ENCODE measurements at places on chromosomes 2 and 18.

DNA sequence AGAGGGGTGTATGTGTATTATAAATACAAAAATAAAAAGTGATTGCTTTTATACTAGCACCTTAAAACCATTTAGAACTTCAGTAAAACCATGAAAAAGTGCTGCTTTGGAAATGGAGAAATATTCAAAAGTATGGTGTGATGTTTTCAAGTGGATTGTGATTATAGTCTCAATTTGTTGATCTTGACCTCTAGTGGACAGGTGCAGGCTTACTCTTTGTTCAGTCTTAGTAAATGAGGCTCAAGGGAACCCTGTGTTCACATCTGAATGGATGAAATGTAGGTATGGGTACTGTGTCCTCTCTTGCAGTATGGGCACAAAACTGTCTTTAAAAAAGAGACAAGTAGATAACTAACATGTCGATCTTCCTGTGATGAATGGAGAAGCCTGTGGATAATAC, 145.8 kb downstream of the MCFD2 start:
- DNase-seq: no peak

- no peak for DNase-seq
These were observed 13.8 kb downstream of the MAPK4 start for GRCh38 chr18:50573679-50574078.

- no peak for DNase-seq
These were observed 75.1 kb downstream of the POLE4 start for GRCh38 chr2:75033516-75033915.

GRCh38 chr2:8644605-8645175, 37.2 kb upstream of the ID2 start:
- DNase-seq: no peak

- no peak for DNase-seq
These were observed 36.4 kb downstream of the CTIF start for GRCh38 chr18:48575301-48575657.

DNA sequence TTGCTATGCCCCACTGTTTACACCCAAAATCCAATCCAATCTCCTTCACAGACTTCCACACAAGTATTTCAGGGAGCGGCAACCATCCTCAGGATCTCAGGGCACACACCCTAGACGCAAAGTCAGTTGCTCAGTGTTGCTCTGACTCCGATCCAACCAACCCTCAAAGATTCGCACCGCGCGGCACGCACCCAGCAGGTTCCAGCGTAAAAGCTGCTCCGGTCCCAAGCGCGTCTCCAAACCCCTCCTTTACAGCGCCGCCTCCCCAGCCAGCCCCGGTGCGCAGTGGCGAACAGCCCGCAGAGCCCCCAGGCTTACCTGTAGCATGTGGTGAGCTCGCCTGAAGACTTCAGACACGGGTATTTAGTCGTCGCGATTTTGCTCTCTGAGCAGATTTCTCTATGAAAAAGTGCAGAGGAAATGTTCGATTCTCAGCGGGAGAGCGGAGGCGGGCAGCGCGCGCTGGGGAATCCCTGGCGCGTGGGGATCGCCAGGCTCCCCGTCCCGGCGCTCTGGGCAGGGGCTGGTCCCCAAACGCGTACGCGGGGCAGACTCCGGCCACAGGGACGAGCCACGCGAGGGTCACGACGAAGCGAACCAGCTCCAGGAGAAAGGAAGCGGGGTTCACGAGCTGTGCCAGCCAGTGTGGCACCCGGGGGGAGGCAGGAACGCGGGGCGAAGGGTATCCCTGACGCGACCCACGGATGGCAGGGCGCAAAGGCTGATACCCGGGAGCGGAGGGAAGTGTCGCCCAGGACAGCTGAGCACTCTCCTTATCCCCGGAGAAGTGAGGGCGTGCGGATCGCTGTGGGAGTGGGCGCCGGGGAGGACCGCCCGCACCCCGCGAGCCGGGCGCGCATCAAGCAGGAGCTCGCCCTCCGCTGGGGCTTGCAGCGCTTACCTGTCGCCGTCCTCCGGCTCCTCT, 650 bp downstream of the CCBE1 start:
- peak; percentile 62 for DNase-seq

- DNase-seq: peak; percentile 51
These were observed 64.0 kb downstream of the WDR7 start for GRCh38 chr18:56715121-56715520.

DNA sequence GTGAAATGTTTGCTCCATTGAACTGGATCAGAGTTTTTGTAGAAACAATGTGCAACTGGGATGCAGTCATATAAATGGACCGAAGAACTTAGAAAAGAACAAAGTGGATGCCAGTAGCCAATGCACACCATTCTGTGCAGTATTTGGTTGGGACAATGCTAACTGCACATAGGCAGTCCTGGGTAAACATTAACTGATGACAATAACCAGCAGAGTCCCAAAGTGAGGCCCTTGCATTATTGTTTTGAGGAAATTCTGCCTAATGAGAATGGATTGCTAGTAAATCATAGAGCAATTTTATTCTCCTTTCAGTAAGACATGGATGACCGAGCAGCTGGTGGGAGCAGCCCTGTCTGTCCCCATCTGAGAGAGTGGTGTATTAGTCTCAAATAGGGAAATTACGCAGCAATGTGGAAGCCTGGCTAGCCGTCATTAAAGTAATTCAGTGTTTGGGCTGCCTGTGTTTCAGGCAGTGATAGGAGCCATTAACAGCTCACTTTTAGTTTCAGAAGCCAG, 94.9 kb downstream of the KCTD1 start:
- no peak for DNase-seq

DNA sequence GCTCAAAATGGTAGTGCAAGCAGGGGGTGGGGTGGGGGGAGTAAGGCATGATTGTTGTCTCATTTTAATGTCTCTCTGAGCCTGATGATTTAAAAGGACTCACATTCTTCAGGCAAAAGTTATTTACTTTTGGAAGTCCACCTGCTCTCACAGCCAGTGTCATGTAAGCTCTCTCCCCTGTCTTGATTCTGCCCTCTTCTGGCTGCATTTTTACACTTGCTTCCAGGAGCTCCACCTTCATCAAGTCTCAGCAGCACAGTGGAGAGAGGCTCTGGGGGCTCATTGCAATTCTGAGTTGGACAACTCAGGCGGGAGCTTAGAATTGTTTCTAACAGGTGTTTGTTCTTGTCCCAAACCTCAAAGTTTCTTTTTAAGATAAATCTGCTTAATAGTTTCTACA, 39.2 kb downstream of the GNAL start:
- no peak for DNase-seq

DNA sequence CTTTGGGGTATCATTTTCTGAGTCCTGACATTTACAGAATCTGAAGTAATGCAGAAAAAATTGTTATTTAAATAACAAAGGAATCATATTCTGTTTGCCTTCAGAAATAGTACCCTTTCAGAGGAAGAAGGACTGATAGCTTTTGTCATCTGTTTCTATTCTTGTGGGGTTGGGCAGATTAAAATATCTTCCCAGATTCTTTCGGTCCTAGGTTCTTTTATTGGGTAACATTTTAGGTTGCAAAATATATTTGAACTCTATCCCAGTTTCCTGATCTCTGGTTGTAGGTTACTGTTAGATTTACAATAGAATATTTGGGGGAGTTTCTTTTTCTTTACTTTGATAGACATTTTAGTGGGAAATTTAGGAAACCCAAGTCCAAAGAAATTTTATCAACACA, 550.5 kb downstream of the SPAG16 start:
- no peak for DNase-seq

DNA sequence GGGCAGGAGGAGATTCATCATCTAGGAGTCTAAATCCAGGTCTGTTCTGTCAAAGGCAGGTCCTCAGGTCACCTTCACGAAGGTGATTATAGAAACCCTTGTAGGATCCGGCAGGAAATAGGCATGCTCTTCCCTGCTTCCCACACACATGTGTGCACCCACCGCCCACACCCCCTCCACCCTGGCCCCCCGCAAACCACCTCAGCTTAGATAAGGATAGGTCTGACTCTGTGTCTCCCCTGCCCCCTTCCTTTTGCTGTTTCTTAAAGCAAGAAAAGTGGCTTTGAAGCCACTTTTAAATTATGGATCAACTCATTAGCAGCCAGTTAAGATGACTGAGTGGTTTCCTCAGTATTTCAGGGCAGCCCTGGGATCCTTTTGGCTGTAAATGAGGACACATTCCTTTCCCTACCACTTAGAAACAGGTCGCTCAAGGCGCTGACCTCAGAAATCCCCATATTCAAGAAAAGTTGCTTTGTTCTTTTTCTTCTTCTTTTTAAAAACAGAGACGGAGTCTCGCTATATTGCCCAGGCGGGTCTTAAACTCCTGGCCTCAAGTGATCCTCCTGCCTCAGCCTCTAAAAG, 14.5 kb upstream of the CIB4 start:
- DNase-seq: no peak

DNA sequence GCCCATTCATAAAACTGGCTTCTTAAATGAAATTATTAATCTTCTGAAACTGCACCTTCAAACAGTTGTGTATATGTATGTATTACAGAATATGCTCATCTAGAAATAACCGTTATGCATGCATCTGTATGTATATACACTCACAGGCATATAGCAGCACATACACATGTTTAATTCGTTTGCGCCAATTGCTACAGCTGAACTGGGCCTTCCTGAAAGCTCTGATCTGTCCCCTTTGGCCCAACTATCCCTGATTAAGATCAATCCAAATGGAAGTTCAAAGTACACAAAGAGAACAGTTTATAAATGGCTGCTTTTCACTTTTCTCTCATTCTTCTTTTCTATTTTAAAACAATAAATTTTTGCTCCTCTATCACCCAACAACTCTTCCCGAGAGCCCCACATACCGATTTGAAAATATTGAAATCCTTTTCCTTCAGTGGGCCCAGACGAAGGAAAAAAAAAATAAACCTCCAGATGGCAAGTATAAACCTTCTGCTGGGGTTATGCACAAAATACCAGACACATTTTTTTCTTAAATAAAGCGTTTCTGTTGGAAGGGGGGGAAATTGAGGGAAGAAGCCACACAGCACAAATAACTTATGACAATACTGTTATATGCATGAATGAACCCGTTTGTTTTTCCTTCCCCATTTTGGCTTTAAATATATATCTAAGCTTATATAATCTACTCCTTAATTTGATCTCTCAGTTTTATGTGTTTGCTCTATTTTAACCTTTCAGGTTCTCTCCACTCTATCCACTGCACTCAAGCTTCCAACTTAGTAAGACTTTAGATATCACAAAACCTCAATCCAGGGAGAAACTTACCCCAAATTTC, 267.3 kb downstream of the TCF4 start:
- peak; percentile 55 for DNase-seq

DNA sequence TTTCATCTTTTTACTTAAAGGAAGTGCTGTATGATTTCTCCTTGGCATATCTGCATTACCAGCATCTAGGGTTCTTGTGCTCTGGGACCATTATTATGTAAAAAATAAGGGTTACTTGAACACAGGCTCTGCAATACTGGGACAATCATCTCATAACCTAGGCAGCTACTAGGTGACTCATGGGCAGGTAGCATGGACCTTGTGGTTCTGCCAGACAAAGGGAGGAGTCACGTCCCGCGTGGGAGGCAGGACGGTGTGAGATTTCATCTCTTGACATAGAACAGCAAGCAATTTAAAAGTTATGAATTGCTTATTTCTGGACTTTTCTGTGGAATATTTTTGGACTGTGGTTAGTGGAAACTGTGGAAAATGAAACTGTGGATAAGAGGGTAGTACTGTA, 34.1 kb downstream of the ASAP2 start:
- DNase-seq: no peak

DNA sequence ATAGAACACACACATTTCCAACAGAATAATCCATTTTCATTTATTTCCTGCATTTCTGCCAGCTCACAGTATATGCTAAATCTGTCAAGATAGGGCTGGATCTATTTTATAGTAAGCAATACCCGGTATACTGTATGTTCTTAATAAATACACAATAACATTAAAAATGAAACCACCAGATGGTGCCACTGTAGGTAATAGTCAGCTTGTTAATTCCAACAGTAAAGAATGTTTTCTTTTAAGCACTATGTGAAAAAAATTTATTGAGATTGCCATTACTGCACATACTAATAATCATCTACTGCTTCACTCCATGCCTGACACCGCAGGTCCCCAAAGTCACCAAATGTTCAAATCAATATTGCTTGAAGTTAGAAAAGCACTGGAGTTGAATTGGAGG, 131.5 kb upstream of the PGAP1 start:
- no peak for DNase-seq

DNA sequence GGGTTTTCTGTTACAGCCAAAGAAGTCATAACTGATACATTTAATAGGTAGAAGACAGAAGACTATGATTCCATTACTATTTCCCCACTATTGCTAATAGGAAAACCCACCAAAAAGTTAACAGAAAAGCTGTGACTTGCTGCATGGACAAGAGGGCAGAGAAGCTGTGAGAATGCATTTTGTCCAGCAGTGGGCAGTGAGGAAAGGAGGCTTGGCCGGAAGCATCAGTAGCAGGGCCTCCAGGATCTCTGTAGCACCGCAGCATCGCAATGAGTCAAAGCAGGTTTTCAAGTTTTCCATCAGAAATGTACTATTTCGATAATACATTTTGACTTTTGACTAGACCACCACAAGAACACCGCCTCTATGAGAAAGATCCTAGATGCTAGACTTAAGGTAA, 24.9 kb downstream of the MYO5B start:
- DNase-seq: no peak
